ENCODE measurements at places on chromosomes 5 and 9.

- DNase-seq, result no peak
Measured at GRCh38 chr5:134345996-134346395, 21.0 kb downstream of the CDKL3 start.

- no peak for DNase-seq
Measured at GRCh38 chr9:127034691-127035090, 87.7 kb downstream of the ANGPTL2 start.

- no peak for DNase-seq
Measured at GRCh38 chr5:2724031-2724581, 27.4 kb downstream of the IRX2 start.

- no peak for DNase-seq
Measured at GRCh38 chr9:122207096-122207495, 21.7 kb downstream of the LHX6 start.

DNA sequence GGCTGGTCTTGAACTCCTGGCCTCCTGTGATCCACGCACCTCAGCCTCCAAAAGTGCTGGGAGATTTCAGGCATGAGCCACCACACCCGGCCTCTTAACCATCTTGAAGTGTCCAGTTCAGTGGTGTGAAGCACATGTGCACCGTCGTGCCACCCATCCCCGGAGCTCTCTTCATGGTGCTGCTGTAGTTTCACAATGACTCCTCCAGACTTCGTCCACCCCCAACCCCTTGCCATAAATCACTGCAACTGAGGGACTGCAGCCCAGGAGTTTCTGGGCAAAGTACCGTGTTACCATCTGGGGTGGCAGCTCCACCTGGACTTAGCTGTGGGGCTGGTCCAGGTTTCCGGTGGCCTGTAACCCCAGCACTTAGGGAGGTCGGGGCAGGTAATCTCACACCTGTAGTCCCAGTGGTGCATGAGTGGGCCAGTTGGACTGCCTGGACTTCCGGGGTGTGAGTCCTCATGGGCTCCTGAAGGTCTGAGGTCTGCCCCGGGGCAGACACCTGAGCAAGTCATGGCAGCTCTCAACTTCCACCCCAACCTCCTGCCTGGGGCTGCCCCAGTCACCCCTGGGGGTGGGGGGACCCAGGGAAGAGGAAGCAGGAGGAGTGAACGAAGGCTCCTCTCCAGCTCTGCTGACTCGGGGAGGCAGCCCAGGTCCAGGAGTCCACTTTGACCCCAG is 6.6 kb upstream of the N4BP3 start:
- no peak for DNase-seq

- DNase-seq, result no peak
Measured at GRCh38 chr9:120941046-120941770, 14.6 kb upstream of the TRAF1 start.

DNA sequence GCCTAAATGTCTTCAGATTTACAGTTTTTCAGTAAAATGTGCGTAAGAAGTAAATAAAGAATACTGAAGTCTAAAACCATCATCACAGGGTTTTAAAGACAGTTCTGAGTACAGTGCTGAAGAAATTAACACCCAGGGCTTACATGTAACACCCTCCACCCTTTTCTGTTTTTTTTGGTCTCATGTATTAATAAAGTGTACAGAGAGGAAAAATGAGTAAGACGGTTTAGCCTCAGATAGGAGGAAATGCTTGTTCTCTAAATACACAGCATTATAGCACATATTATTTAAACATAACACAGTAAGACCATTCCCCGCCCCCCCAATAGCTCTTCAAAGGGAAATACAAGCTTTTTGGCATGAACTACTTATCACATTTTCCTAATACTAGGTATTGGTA is 119.3 kb downstream of the CHSY3 start:
- DNase-seq, result no peak

- no peak for DNase-seq
Measured at GRCh38 chr9:13113751-13114150, 165.7 kb downstream of the MPDZ start.

DNA sequence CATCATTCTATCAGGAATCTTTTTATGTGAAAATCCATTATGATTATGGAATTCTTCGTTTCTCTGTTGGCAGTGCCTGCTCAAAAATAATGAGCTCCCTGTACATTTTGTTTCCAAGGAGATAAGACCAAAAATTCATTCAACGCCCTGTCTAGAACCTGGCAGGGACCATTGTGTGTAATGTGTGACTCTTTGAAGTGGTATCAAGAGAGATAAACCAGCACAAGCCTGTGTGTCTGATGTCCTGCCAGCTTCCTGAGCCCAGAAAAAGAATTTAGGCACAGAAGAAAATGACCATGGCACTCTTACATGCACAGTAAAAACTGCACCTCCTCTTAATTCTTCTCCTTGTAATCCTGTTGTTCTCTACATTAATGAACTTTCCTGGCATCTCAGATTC is 177.4 kb downstream of the SAXO1 start:
- no peak for DNase-seq

GRCh38 chr5:150142185-150142958 is 13.3 kb downstream of the PDGFRB start:
- DNase-seq, result no peak

DNA sequence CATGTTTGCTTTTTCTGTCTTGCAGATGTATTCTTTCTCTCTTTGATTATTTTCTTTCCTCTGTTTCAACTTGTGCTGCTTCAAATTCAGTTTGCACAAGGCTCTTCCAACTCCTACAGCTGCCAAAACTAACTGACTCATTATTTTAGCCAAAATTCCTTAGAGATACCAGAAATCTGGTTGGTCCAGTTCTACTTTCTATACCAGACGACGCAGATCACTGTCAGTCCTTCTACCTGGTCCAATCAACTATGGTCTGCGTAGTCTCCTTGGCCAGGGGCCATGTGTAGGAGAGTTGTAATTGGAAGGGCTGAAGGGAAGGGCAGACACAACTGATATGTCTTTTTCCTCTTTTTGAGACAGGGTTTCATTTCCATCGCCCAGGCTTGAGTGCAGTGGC is 51.9 kb upstream of the JAK2 start:
- no peak for DNase-seq

All from nucleus accumbens (tissue), 56 donors.